COLO829 (cell line): ENCODE measurements at places on chromosomes 5 and 9.

DNA sequence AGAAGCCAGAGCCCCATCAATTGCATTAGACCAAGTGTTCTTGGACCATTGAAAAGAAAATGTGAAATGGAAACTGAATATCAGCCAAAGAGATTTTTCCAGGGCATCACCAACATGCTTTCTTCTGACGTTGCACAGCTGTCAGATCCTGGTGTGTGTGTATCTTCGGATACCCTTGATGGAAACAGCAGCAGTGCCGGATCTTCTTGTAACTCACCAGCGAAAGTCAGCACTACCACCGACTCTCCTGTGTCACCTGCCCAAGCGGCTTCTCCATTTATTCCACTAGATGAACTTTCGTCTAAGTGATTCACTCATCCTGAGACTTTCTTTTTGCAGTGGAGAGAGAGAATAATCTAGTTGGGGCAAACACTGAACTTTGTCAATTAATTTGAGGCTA, 75.7 kb downstream of the PIP5K1B start:
- DNase-seq, result no peak

GRCh38 chr9:89797255-89797654, 192.4 kb downstream of the GADD45G start:
- no peak for DNase-seq

DNA sequence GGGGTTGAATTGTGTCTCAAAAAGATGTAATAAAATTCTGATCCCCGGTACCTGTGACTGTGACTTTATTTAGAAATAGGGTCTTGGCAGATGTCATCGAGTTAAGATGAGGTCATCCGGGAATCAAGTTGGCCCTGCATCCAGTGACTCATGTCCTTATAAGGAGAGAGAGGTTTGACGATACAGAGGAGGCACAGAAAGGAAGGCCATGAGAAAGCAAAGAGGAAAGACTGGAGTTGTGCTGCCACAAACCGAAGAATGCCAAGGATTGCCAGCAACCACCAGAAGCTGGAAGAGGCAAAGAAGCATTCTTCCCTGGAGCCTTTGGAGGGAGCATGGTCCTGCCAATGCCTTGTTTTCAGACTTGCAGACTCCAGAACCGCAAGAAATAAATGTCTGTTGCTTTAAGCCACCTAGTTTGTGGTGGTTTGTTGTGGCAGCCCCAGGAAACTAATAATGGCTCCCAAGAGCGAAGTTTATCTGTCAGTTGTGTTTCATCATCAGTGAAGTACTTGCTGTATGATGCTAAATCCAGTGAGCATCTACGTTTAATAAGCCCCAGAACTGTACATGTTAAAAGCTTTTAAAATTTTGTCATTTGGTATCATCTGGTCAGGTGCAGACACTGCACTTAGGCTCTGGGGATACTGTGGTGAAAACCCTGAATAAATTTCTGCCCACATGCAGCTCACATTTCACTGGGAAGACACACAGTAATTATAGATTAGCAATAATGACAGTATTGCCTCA, 114.8 kb downstream of the TLE4 start:
- no peak for DNase-seq

DNA sequence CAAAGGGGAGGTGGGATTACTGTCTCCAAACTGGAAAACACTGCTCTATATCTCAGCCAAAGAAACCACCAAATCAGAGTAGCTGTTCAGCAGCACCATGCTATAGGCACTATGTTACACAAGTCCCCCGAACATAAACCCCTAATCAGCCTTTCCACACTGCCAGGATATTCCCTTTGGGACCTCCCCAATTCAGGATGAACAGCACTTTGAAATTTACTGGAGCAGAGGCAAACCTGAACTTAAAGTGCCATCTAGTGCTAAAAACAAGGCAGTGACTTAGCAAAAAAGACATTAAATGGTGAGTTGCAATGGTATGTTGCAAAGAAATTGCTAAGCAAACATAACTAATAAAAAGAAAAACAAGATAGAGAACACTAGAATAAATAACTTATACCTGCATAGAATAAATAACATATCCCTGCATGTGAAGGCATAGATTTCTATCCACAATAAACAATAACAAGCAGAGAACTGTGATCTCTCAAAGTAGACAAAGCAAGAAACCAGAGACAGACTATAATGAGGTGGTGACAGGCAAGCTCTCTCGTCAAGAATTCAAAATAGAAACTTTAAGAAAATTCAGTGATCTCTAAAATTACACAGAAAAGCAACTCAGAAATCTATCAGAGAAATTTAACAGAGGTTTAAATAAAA, 584.4 kb upstream of the ACO1 start:
- DNase-seq, result peak; percentile 47

DNA sequence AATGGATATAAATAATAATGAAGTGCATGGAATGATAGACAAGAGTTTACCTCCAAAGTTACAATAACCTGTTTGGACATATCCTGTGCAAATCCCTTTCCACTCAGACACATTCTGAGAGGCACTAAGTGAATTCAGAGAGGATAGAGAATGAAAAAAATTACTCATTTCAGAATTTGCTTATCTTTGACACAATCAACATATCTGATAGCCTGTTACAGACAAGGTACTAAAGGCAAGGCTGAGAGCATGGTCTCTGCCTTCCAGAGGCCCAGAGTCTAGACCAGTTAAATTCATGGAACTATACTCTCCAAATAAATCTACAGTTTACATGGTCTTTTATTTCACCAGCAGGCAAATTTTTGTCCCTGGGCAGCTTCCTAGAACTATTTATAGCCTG, 371.8 kb upstream of the PTGER4 start:
- no peak for DNase-seq

DNA sequence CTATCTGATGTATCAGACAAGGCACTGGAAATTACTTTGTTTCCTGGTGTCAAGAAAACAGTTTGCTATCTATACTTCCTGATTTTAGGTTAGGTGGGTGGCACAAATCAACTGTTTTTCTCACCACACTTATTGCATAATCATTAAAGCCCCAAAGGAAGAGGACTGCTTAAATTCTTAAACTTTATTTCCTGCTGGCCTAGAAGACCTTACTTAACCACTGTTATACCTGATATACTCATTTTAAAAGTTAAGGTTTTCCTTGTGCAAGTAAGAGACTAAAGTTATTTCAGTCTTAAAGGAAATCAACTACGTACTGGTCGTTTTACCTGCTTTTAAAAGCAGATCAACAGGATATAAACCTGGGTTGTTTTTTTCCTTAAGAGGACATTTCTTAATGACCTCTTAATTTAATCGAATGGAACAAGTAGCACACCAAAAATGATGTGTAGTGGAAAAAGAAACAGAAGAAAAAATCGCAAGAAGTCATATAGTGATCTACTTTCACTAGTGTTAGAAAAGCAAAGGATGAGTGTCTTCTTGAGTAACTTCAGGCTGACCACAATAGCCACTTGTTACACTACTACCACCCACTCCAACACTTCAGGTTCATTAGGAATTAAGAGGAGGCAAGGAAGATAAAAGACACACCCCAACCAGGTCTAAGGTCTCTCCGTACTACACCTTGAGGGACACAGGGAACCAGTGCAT, 974 bp downstream of the CLINT1 start:
- DNase-seq, result peak; percentile 48

GRCh38 chr5:50435168-50435567, 5.9 kb downstream of the EMB start:
- no peak for DNase-seq

GRCh38 chr9:29800821-29801220, 2227.5 kb upstream of the C9orf72 start:
- DNase-seq, result no peak

DNA sequence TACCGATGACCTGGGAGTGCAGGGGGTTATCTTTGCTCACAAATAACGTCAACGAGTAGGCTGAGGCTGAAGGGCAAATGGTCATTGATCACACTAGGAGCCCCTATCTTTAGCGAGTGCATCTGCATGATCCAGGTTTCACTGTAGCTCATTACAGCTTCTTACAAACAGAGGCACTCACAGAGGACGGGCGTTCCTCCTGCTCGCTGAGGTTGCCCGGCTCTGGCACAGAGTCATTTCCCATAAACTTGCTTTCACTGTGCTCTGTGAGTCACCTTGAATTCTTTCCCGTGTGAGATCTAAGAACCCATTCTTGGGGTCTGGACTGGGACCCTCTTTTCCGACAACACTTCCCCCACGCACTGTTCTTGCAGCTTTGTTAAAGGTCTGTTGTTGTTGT, 1.9 kb upstream of the PAEP start:
- DNase-seq, result no peak
